T follicular helper cell (primary cell): ENCODE measurements at places on chromosomes 3 and 15.

GRCh38 chr15:82624008-82624407 is 23.2 kb downstream of the CPEB1 start:
- no peak for DNase-seq

DNA sequence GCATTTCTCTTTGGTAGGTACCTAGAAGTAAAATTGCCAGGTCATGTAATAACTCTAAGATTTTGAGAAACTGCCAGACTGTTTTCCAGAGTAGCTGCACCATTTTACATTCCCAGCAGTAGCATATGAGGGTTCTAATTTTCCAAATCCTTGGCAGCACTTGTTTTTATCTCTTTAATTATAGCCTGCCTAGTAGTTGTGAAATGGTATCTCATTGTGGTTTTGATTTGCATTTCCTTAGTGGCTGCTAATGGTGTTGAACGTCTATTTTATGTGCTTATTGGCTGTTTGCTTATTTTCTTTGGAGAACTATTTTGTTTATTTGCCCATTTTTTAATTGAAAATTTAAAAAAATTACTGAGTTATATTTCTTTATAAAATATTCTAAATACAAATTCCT is 117.9 kb downstream of the TCF12 start:
- DNase-seq = no peak

- no peak for DNase-seq
These were observed 66.9 kb downstream of the PPM1L start for GRCh38 chr3:160822936-160823335.

GRCh38 chr3:175267561-175267960 is 408.4 kb downstream of the NAALADL2 start:
- DNase-seq = no peak

- no peak for DNase-seq
These were observed 90.4 kb downstream of the NUP210 start for GRCh38 chr3:13329746-13330145.

DNA sequence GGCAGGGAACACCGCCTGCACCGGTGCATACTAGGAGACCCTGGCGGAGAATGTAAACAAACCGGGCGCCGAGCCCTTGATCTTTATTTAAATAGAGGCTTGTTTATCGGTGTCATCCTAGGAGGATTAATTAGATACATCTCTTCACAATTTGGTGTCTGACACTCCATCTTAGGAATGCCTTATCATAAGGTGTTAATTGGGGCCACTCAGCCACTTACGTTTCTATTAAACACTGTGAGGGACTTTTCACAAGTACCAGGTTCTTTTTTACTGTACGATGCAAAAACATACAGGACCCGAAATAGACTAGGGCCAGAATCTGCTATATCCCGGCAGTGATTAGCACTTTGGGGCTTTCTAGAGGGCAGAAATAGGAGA is 8.0 kb downstream of the EOMES start:
- no peak for DNase-seq
